Stimulated activated CD4-positive, alpha-beta T cell treated with anti-CD3 and anti-CD28 coated beads, Interleukin-2, amount 100 ng/mL, for 48 hours (primary cell): ENCODE measurements at places on chromosomes 5 and 9.

- DNase-seq = no peak
Measured at GRCh38 chr9:79107911-79108676, 463.7 kb upstream of the TLE4 start.

GRCh38 chr5:110258460-110259216 lies 467.8 kb downstream of the TMEM232 start:
- DNase-seq = no peak

DNA sequence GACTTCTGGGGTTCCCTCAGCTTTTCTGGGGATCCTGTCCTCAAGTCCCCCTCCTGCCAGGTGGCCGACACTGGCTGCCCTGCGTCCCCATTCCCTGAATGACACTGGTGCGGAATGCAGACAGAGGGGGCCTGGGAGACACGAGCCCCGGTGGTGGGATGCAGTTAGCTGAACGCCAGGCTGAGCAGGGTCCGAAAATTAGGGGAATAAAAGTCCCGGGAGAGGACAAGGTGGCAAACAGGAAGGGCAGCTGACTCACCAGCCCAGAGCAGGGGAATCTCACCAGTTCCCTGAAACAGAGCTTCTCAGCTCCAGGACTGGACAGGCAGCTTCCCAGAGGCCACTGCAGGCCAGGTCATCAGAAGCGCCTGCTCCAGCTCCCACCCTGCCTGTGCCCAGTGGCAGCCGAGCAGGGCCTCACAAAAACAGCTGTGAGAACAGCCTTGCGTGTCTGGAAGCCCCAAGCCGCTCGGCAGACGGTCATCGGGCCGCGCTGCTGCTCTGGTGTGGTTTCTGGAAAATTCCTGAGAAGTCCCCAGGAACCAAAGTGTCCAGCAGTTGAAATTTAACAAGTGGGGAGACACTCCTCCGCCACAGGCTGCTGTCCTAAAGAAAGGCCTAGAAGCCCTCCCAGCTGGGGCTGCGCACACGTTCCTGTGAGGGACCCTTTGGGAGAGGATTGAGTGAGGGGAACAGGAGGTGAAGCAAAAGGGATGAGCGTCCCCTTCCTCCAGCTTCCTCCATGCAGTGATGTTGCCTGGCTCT lies 47.6 kb upstream of the EXOC3 start:
- DNase-seq = no peak

DNA sequence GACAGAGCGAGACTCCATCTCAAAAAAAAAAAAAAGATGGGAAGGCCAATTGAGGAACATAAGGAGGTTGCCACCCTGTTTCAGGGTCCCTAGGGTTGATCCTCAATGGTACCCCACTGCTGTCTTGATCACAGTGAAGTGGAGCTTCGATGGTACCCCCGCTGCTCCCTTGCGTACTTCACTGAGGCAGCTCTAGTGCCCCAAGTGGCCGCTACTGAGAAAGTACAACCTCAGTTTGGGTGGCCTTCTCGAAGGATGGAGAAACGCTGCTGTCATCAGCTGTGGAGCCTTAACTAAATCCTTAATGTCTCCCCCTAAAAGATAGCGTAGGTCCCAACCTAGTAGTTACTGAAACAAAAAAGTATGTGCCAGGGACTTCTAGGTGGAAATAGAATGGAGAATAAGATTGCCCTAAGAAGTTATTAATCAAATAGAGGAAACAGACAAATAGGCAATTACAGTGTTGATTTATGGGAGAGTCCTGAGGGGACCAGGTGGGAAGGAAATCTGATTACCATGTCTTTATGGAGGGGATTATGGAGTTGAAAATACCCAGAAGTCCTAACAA lies 6.3 kb downstream of the TESK1 start:
- peak; percentile 56 for DNase-seq

DNA sequence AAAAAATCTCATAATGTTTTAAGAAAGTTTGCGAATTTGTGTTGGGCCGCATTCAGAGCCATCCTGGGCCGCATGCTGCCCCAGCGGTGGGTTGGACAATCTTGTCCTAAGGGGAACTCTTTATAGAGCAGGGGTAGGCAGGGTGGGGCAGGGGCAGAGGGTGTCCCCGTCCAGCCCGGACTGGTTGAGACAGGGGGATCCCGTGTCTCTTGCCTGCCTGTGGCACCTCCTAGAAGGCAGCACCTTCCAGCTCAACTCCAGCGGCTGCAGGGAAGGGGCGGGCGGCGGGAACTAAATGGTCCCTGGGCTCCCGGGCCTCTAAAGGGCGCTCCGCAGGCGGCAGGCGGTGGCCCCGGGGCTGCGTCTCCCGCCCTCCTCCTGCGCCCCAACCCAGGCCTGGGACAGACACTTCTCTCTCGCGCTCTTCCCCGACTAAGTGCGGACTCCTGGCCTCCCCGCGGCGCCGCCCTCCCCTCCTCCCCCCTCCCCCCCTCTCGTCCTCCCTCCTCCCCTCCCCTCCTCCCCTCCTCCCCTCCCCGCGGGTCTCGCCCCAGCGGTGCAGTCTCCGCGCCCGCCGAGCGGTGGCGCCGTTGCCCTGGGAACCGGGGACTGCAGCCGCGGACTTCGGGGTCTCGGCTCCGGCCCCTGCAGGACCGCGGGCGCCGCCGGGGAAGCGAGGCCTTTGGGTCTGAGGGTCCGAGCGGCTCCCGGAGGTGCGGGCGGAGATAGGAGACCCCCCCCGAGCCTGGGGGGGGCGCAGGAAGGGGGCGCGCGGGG lies 132.6 kb downstream of the MRPL36 start:
- DNase-seq = peak; percentile 35

DNA sequence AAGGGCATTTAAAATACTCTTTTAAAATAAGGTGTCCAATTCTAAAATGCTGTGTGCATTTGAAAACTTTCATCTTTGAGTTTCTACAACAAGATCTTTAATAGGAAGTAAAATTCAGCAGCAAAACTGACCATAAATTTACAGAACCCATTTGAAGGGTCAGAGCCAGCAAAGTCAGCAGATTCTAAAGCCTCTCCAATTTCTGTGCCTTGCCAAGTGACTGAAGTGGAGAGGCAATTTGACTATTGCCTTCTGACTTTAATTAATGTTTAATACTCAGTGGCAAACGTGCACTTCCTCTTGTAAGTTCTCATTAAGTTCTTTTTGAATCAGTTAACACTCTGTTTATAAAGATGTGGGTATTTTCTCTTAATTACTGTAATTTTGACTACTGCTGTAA lies 155.2 kb downstream of the BAAT start:
- DNase-seq = no peak
